Left renal pelvis (tissue), 4 donors: ENCODE measurements at places on chromosomes 5 and 9. TPM values are rescaled to one million over a fixed set of nuclear protein-coding genes. Genes with fewer than 3 reads are reported as not detected.

DNA sequence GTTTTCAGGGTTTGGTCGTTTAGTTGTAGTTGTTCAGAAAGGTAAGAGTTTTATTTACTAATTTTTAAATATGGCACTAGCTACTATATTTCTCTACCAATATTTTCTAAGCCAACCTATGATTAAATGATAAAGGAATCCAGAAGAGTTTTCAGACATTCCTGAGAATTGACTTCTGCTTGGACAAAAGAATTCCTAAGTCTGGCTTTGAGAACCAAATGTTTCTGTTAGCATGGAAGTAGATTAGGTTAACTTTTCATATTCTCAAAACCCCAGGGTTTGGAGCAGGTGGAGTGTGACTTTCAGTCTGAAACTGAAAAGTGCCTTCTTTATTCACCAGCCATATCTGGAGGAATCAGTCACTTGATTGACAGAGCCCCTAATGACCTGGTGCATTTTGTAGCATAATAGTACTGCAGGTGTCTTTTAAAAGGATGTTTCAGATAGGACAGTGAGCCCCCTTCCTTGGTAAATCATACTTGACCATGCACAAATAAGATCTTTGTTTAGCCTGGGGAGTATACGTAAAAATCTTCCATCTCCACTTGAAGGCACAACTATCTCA is 457.0 kb upstream of the ZNF462 start:
- DNase-seq, result no peak

DNA sequence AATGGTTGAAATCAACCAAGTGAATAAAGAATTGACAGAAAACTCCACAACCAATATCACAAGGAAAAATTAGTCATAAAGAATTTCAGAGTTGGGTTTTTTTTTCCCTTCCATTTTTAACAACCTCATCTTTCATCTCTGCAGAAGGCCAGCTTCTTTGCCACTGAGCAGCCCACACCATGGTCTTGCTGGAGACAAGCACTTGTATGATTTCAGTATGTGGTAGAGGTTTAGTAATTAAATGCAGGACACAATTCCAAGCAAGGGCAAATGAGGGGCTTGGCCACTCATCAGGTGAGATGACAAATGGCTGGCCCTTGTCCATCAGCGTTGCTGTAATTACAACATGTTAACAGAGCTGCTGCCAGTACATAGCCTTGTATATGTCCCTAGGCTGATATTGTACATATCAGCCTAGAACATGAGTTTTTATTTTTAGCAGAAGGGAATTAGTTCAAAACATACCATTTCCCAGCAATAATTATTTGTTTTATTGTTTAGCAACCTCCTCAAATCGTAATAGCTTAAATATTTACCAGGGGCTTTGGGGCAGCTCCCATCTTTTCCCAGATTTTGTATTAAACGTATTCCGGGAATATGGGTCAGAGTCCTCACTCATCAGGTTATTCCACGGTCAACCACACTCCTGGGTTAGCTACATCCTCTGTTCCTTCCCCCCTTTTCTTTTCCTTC is 5.0 kb upstream of the C9 start:
- no peak for DNase-seq

GRCh38 chr5:108905805-108906204 is 158.1 kb downstream of the FER start:
- no peak for DNase-seq

GRCh38 chr9:123401879-123402513 is 46.0 kb downstream of the CRB2 start:
- no peak for DNase-seq

GRCh38 chr5:20554001-20554400 is 566.0 kb upstream of the CDH18 start:
- no peak for DNase-seq

DNA sequence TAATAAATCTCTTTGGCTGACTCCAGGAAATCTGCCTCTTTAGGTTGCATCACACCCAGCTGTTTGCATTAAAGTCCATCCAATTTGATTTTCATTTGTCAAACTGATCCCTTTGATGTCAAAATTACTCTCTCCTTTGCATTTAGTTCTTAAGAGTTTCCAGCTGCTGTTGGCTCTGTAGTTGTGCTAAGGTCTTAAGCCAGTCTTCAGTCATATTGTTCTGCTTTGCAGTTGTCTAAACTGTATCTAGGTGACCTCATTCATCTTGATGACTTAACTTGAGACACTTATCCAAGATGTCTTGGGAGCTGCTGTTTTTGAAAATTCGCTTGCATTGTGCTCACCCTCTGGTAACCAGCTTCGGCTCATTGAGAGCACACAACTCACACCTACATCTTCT is 386.9 kb upstream of the TLE4 start:
- DNase-seq, result no peak

DNA sequence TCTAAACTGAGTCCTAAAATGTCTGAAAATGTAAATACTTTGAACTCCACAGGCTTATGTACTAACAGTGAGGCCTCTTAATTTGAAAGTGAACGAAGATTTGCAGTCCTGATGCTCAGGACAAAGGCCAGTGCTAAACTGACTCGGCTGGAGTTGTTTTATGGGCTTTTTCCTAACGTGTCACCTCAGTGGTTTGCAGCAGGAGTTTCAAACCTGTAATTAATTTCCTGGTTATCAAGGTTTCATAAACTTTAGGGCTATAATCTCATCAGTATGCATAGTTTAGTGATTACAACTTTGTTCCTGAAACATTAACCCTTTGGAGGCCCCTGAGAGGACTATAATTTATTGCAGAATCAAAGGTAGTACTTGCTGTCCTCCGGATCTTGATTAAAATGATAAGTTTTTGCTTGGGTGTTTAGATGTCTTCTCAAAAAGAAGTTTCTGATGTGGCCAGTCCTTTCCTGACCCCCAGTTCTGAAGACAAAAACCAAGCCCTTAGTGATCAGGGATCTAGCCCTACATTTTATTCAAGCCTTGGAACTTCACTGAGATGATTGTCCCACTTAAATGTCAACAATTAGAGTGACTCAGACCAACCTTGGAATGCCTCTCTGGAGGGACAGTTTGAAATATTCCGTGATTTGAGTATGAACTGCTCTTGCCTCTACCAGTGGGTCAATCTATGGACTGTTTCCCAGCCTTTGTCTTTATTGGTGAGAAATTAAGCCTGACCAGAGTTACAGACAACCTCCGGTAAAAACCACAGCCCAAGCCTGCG is 11.1 kb upstream of the S100Z start:
- no peak for DNase-seq

DNA sequence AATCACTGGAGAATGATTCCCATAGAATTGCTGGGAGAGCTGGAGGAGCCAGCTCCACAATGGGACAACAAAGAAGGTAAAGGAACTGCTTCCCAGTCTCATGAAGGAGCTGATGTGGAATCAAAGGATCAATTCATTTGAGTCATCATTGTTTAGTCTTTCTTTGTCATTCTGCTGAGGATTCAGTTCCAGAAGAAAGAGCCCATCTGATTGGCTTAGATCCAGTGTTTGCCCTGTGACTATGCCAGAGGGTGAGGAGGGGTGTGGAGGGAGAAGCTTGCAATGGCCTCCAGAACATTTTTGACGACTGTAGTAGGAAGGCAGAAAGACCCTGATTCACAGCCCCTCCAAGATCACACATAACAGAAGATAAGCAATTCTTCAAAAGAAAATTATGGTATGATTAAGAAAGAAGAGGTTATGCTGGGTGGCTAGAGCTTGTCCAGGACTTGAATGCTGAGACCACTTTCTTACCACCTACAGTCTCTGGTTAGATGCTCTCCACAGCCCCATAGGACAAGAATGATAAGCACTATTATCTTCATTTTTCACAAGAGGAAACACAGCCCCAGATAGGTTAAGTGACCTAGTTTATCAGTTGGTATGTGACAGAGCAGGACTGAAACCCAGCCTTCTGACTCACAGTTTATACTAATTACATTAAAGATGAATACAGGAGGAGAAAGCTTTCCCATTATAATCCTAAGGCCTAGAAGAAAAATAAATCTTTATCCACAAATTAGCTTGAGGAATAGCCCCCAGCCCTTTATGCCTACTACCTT is 363.1 kb downstream of the PRELID2 start:
- no peak for DNase-seq

The JAK2 gene
- 16.0 TPM for polyA plus RNA-seq

DNA sequence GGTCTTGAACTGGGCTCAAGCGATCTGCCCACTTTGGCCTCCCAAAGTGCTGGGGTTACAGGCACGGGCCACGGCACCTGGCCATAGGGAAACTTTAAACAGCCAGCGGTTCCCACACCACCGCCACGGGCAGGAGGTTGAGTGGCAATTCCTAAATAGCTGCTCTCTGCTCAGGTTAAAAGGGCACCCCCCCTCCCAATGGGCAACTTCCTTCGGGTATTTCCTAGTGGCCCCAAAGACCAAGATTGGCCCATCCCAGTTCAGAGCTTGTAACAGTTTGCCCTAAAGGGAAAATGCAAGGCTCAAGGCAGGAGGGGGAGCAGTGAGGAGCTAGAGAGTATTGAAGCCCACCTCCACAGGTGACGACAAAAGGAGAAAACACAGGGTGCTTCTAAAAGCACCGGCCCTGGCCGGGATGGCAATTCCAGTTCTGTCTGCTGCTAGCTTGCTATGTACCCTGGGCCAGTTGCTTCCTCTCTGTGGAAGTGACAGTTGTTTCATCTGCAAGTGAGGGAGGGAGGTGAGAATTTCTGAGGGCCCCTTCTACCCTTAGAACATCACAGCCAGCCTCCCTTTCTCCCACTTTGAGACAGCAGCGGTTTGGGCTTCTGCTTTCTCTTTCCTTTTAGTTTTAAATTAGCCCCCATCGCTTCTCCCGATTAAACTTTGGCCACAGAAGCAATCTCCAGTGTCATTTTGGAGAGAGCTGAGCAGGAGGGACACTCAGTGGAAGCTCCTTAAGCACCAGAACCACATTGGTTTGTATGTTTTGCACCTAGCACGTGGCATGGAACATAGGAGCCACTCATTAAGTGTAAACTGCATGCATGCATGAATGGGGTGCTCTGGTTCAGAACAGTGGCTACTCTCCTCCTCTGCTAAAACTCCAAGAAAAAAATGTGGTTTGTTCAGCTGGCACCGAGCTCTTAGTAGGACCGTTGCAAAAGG is 17.3 kb upstream of the TNIP1 start:
- DNase-seq, result no peak
